ENCODE measurements at places on chromosomes 11 and 22.

DNA sequence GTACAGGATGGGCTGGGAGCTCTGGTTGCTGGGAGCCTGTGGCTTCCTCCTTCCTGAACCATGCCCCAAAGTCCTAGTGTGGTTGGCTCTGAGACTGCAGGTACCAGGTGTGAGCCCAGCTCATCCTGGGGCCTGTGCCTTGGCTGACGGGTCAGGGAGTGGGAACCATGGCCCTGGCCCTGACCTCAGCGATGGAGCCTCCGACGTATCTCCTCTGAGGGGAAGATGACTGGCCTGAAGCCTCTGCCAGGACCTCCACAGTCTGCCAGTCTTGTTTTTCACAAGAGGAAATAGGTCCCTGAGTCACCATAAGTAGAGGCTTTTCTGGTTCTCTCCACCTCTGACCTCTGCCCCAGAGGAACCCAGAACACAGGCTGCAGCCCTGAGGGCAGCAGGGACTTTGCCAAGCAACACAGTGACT lies 3.4 kb downstream of the RCE1 start:
- DNase-seq = no peak

DNA sequence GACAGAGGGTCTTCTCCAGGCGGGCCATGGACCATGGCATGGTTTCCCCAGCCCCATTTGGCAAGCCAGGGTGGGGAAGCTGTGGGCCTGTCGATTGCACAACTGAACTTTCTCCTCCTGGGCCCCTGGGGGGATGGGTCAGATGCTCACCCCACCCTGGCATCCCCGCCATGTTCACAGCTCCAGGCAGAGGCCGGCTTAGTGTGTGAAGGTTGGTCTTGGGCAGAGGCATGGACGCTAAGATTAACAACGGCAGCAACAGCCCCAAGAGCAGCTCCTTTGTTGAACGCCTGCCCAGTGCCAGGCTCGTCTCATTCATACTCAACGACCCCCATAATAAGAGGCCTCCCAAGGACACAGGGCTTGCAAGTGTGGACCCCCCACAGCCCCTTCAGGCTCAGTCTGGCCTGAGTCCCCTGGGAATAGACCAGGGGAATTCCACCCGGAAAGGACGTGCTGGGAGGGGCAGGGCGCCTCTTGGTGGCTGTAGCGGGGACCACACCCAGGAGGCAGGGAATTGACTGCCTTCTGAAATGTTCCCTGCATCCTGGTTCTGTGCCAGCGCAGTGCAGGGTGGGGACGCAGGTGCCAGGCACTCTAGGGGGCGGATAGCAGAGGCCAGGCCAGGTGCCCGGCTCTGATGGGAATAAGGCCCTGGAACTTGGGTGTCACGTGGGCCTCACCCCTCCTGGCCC lies 8.3 kb downstream of the TSPO start:
- DNase-seq = no peak

DNA sequence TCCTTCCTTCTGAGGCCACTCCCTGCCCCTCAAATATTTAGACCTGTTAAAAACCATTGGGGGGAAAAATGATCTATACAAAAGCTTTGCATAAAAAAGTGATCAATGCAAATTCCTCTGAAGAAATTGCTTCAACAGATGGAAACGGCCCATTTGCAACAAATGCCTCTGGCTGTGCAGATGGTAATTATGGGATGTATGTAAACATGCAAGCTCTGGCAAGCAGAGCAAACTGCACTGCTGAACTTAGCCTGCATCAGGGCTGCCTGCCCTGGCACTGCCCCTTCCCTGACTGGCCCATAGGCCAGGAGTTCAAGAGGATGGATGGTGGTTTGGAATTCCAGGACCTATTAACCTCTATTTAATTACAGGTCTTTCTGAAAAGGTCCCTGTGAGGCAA lies 388.7 kb downstream of the MIAT start:
- DNase-seq = no peak

GRCh38 chr11:60955571-60955970 lies 3.6 kb upstream of the SLC15A3 start:
- DNase-seq = no peak

DNA sequence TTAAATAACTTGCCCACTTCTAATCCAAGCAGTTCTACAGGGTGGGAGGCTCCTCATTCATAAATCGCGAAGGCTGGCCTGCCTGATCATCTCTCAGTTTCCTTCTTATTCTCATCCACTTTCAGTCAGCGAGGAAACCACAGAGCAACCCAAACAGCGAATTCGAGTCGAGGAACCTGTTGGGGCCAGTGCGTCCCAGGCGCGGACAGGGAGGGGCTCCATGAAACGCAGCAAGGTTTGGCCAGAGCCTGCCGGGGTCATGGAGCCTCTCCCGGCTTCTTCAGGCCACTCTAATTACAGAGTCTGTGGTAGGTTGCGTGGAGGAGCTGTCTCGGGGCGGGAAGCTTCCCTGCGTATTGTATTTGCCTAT lies 741 bp upstream of the NAV2 start:
- DNase-seq = no peak

- DNase-seq = no peak
Measured at GRCh38 chr11:2193099-2193887, 21.7 kb upstream of the TH start.

GRCh38 chr11:67254798-67255197 lies 11.5 kb upstream of the GRK2 start:
- DNase-seq = no peak

- no peak for DNase-seq
Measured at GRCh38 chr11:114604179-114604813, 8.7 kb upstream of the NXPE4 start.

All from NCI-H1105 (cell line).